ENCODE measurements at places on chromosomes 4 and X. TPM values are rescaled to one million over a fixed set of nuclear protein-coding genes. Genes with fewer than 3 reads are reported as not detected.

DNA sequence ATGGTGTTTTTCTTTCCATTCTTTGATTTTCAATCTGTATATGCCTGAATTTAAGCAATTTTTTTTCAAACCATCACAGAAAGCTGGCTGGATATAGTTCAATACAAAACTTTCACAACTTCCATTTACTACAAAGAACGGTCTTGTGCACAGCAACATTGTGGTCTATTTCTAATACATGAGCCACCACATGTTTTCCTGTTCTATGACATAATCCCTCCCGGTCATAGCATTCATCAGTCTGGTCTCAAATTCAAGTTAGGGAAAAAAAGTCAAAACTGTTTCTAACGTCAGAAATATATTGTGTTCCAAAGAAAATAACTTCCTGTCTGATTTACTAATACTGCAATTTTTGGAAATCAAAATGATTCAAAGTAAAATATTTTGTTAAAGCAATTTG lies 7.5 kb upstream of the CXCL6 start:
- no peak for DNase-seq

DNA sequence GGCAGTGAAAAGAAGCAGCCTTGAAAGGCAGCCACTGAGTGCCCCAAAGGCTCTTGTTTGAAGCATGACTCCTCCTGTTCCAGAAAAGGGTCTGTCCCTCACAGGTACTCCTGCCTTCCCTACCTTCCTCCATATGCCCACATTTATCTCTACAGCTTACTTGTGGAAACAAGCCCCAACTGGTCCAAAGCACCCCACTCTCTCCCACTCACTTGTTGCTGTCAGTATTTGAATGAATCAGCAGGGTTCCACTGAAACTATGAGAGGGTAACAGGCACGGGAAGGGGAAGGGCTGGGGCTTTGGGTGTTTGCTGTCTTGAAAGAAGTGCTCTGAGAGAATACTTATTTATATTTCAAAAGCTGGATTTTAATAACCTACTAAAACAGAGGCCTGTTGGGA lies 34.9 kb downstream of the GPR143 start:
- no peak for DNase-seq

Gene ARHGEF6
- total RNA-seq: 87.8 TPM

GRCh38 chr4:151418385-151418784 lies 9.4 kb downstream of the FHIP1A start:
- no peak for DNase-seq

DNA sequence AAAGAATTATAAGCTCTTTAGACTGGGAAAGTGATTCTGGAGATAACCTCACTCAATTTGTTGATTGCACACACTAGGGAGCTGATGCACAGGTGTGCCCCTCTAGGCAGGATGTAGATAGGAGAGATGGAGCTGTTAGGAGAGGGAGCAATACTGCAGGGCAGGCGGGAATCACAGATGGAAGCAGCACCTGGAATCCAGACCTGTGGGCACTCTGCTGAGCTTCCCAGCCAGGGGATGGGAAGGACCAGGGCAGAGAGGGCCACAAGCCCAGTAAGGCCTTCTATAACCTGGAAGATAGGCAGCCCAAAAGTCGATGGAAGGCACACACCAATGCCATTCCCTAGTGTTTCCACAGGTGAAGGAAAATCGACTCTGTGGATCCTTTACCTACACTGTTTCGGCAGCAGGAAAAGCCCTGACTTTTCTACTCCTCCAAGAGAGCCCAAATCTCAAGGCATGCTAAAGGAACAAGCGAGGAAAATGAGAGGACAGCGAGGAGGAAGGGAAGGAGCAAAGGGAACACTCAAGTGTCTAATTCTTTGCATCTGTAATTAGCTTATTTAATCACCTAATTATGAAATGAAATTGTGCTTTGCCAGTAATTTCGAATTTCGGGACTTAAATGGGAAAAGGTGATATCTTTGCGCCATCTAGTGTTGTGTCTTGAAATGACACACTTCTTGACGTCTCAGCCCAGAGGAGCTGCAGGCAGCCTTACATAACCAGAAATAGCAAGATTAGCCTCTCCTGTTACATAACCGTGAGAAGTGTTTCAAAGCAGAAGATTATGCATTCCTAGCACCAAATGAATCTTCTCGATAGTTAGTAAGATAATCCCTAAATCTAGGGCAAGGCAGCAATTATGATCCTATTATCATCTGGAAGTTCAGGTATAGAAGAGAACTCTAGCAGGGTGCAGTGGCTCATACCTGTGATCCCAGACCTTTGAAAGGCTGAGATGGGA lies 31.0 kb upstream of the TLR3 start:
- DNase-seq: no peak

Gene PLCXD1
- total RNA-seq: 30.7 TPM

Gene NAP1L2
- 17.4 TPM for total RNA-seq

- no peak for DNase-seq
These were observed 172.3 kb downstream of the SPRY1 start for GRCh38 chr4:123568936-123569335.

GRCh38 chr4:113637823-113638561 lies 123.5 kb downstream of the CAMK2D start:
- DNase-seq: no peak

DNA sequence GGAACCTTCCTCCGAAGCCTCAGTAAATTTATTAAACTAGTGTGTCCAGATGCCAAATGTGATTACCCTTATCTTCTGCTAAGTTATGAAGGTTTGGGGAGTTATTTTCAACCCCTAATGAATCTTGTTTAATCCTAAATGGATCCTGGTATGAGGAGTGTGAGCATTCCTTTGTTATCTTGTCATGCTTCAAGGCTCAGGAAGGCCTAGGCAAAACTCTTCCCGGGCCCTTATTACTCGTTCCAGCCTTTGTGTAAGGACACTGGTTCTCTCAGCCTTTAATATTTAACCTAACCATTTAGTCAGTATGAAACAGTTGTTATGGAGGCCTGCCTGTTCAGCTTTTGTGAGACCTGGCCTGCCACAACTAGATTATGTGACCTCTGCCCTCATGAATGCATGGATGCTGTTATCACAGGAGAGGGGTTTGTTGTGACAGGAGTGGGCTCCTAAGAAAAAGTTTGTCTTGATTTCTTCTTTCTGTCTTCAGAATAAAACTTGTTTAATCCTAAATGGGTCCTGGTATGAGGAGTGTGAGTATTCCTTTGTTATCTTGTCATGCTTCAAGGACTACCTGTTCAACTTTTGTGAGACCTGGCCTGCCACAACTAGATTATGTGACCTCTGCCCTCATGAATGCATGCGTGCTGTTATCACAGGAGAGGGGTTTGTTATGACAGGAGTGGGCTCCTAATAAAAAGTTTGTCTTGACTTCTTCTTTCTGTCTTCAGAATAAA lies 181.7 kb downstream of the SLC39A8 start:
- DNase-seq: no peak

- DNase-seq: no peak
These were observed 43.3 kb downstream of the SHROOM4 start for GRCh38 chrX:50770702-50771101.

DNA sequence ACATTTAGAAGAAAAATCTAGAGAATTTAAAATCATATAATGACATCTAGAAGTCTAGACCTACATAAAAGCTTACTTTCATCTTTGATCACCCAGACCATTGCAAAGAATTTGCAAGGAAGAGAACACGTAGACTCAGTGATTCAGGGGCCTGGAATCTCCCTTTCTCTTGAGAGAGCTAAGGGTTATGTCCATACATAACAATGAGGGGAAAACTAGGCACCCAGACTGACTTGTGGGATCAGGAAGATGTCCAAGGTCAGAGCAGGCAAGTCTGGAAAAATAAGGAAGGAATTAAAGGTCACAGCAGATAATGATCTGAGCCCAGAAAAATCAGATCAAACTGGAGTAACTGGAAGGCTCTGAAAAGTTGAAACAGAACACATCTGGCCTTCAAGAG lies 198.4 kb upstream of the SFRP2 start:
- DNase-seq: no peak

DNA sequence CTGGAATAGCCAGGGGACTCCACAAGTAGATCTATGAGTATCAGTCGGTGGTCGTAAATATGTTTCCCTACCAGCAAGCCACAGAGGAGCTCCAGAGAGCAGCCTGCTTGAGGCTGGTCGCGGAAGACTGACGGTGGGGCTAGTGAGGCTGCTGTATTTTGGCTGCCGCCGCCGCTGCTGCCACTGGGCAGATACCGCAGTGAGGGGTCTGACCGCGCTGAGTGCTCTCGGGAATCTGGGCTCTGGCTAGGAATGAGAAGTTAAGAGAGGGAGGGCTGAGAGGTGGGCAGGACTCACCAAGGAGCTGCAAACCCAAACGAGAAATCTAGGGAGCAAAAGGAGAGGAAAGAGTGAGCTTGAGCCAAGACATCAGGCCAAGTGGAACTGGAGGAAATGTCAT lies at the start of gene EXOC1L:
TSS of gene EXOC1L (plus strand) at position 157 of the 400 bp plus-strand sequence. CDS start at position 394, 237 bp downstream.
- no peak for DNase-seq

GRCh38 chr4:151709587-151709986 lies 51.2 kb downstream of the GATB start:
- no peak for DNase-seq

Gene GABRE
- not detected for total RNA-seq

- no peak for DNase-seq
These were observed 2.3 kb downstream of the HCFC1 start for GRCh38 chrX:153969125-153969903.

- DNase-seq: no peak
These were observed 29.4 kb downstream of the PTTG2 start for GRCh38 chr4:37989398-37990260.

Gene HSD17B13
- 0.43 TPM for total RNA-seq

All from naive thymus-derived CD4-positive, alpha-beta T cell (primary cell).